ENCODE measurements at places on chromosomes 7 and 10. TPM values are rescaled to one million over a fixed set of nuclear protein-coding genes. Genes with fewer than 3 reads are reported as not detected.

DNA sequence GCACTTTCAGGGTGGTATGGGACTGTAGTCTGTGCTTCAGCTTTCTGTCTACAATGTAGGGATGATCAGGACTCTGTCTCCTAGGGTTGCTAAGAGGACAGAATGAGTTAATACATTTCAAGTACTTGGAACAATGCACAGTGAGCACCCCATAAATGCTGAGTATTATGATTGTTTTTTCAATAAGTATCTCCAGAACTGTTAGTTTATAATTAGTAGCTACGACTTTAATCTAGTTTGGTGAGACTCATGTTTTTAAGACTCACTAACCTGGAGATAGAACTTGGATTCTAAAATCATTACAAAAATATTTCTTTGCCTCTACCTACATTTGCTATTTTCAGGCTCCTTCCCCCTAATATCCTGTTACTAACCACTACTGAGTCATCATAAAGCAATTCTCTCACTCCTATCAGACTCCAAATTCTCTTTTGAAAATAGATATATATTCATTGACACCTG is 95.3 kb downstream of the CPED1 start:
- DNase-seq = no peak
- no peaks in the 10 kb centered on the region for H3K36me3 ChIP-seq
- peaks cover 11% of the 10 kb centered on the region for H3K27me3 ChIP-seq
- no peak overlapping the region for H3K4me3 ChIP-seq

DNA sequence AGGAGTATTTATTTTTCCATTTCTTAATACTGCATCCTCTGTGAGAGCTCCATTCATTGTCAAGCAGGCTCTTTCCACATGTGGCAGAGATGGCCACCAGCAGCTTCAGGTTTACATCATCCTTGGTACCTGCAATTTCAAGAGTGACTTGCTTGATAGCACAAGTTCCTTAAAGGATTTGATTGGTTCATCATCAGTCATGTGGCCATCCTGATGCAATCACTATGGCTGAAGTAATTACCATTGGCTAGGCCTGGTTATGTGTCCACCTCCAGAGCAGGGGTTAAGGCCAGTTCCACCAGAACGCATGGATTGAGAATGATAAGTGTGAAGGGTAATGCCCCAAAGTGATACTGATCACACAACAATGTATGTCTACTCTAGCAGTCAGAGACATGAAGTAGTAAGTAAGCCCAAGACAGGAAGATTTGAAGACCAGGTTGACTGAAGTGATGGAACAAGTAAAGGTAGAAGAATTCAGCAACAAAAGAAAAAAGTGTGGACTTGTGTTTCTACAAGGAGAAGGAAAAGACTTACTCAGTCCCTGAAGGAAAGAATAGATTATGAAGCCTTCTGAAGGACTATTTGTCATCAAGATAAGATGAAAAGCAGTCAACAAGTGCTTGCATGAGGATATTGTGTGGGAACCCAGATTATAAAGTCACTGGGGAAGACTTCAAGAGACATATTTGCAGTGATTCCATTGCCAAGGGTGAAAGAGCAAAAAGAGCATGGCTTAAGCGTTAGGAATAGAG is 26.4 kb upstream of the PRKAR2B start:
- H3K27ac ChIP-seq = no peak overlapping the region
- H3K4me3 ChIP-seq = no peak overlapping the region
- no peaks in the 10 kb centered on the region for H3K4me1 ChIP-seq
- no peaks in the 10 kb centered on the region for H3K36me3 ChIP-seq

- H3K36me3 ChIP-seq = no peaks in the 10 kb centered on the region
- H3K4me1 ChIP-seq = no peaks in the 10 kb centered on the region
- no peak overlapping the region for H3K27ac ChIP-seq
- H3K27me3 ChIP-seq = no peaks in the 10 kb centered on the region
- DNase-seq = no peak
Observed at GRCh38 chr10:10392511-10392910, 625.2 kb upstream of the CELF2 start.

- no peaks in the 10 kb centered on the region for H3K36me3 ChIP-seq
- H3K27me3 ChIP-seq = peaks cover 3% of the 10 kb centered on the region
- no peak overlapping the region for H3K4me3 ChIP-seq
Observed at GRCh38 chr7:29234438-29234837, 39.9 kb downstream of the CHN2 start.

DNA sequence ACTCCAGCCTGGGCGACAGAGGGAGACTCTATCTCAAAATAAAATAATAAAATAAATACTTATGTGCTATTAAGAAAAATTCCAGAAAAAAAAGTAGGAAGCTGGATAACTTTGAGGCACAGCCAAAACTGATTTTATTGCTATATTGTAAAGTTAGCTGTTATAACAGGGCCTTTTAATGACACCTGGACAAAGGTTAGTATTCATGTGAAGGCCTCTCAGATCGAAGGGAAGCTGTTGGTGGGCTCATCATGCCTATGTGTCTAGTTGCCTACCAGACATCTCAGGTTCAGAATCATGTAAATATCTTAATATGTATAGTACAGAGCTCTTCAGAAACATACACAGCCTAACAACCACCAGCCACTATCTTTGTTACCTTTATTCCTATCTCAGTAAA is 143.0 kb downstream of the LCOR start:
- no peak overlapping the region for H3K27ac ChIP-seq
- peaks cover 14% of the 10 kb centered on the region for H3K4me1 ChIP-seq
- H3K36me3 ChIP-seq = no peaks in the 10 kb centered on the region
- no peak overlapping the region for H3K4me3 ChIP-seq
- no peak for DNase-seq
- H3K27me3 ChIP-seq = no peaks in the 10 kb centered on the region

GRCh38 chr7:28643188-28643569 is 230.9 kb downstream of the CREB5 start:
- H3K36me3 ChIP-seq = no peaks in the 10 kb centered on the region
- H3K27ac ChIP-seq = no peak overlapping the region
- no peak overlapping the region for H3K4me3 ChIP-seq
- no peaks in the 10 kb centered on the region for H3K4me1 ChIP-seq

HOXA3 gene
- not detected for total RNA-seq

MINDY3 gene
- 16.5 TPM for total RNA-seq

MEOX2 gene
- not detected for total RNA-seq

Measured in activated CD8-positive, alpha-beta T cell treated with anti-CD3 and anti-CD28 coated beads, Interleukin-2, amount 10 ng/mL, durations not matched to agents 7 days and 5 days (primary cell).